HCEC 1CT (cell line): ENCODE measurements at places on chromosomes 5 and 9.

- DNase-seq = no peak
Observed at GRCh38 chr5:118593003-118593328, 395.4 kb downstream of the DTWD2 start.

DNA sequence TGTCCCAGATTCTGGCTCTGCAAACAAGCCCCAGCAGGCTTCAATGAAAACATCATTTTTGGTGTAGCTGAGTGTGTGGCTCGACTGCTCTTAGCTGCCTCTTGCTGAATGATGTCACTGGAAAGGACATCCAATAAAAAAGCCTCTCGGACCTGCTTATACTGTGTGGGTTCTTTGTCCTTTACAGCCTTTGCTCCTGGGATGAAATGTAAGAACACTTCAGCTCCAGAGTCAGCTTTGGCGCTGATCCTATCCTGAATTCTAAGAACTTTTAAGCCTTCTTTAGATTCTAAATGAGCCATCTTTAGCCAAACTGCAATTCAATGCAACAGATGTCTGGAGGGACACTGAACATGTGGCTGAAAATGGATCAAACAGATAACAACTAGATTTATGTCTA lies 404.6 kb upstream of the C9orf72 start:
- no peak for DNase-seq

DNA sequence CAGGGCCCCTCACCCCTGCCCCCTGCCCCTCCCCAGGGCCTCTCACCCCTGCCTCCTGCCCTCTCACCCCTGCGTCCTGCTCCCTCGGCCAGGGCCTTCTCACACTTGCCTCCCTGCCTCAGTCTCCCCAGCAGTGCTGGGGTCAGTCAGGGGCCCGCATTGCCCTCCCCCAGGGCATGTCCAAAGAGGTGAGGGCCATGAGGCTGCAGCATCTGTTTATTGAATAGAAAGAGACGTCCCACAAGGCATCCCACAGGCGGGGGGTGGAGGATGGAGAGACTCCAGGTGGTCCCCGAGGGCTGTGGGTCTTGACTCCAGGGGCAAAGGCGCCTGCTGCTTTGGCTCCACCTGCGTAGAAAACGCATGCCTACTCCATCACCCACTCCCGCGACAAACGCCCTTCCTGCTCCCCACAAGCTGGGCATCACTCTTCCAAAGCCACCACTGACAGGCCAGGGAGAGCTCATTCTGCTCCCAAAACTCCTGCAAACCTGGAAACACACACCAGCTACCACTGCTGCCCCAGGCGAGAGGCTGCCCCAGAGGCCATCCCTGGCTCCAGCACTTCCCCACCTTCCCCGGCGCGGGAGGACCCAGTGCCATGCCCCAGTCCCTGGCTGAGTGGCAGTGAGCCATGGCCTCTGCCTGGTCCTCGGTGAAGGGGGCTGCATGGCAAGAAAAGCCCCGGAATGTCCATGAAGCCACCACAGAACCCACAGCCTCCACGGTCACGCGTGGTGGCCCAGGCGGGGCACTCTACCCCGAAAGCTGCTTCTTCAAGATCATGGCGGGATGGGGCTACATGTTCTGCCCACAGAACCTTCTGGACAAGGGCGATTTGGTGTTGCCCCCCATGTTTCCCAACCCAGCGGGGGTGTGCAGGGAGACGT lies 1.6 kb upstream of the LCN8 start:
- no peak for DNase-seq

DNA sequence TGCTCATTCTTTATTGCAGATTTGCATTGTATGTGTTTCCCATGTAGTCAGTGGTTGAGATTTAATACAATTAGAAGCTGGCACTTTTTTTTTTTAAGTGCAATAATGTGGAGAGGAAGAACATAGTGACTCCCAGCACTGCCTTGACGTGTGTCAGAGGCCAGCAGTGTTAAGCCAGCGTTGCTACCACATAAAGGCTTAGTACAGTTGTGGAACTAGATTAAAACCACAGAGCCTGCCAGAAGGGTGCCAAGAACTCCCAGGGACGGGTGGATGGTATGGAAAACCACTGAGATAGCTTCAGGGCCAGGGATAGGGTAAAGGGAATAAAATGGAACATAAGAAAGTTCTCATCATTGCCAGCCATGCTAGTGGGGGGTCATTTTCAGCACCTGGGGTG lies 142.9 kb downstream of the TRIO start:
- DNase-seq = no peak

GRCh38 chr9:38138276-38138675 lies 69.2 kb upstream of the SHB start:
- DNase-seq = no peak

DNA sequence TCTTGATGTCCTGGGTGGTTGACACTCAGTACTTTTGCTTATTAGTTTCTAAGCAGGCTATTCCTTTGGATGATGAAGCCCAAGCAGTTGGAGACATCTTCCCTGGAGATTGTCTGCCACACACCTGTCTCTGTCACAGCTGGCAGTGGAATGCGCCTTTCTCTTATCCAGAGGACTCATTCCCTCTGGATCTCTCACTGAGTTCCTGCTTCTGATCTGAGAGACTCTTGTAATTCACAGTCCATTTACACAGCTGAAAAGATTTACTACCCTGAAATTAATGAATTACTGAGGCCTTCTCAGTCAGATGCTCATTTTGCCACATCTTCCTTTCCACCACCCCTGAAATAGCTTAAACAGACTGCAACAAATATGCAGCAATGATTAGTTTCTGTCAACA lies 15.9 kb downstream of the TAL2 start:
- DNase-seq = no peak

- DNase-seq = no peak
Observed at GRCh38 chr5:176862330-176862995, 36.7 kb downstream of the HK3 start.

GRCh38 chr9:27530915-27531755 lies 1.5 kb upstream of the MOB3B start:
- no peak for DNase-seq
